Activated naive CD4-positive, alpha-beta T cell treated with Interleukin-2 at 50 U/mL for 16 hours (primary cell): ENCODE measurements at places on chromosomes 11 and 22.
A peak's percentile ranks its signal among the peaks of the same experiment; 100 is the strongest.

- peak; percentile 56 for DNase-seq
Observed at GRCh38 chr22:44975427-44976262, 34.2 kb downstream of the PHF21B start.

DNA sequence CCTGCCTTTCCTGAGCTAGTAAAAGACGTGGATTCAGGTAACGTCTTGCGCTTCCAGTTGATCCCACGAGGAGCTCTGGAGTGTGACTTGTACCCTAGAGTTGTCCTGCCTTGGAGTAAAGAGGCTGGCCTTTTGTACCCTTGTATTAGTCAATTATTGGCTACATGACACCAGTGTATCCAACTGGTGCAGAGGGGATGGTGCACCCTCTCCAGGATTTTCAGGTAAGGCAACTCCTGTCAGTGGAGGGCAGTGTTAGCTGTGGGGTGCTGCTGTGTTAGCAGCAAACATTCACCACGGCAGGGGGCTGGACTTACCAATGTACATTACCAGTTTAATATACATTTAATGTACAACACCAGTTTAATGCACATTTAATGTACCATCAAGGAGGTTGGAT is 233.5 kb downstream of the MIAT start:
- no peak for DNase-seq

- DNase-seq = no peak
Observed at GRCh38 chr11:102006835-102007566, 40.2 kb upstream of the CFAP300 start.

GRCh38 chr11:1546077-1546535 is 26.0 kb downstream of the DUSP8 start:
- no peak for DNase-seq
